NT2/D1 (cell line): ENCODE measurements at places on chromosomes 4 and X.

DNA sequence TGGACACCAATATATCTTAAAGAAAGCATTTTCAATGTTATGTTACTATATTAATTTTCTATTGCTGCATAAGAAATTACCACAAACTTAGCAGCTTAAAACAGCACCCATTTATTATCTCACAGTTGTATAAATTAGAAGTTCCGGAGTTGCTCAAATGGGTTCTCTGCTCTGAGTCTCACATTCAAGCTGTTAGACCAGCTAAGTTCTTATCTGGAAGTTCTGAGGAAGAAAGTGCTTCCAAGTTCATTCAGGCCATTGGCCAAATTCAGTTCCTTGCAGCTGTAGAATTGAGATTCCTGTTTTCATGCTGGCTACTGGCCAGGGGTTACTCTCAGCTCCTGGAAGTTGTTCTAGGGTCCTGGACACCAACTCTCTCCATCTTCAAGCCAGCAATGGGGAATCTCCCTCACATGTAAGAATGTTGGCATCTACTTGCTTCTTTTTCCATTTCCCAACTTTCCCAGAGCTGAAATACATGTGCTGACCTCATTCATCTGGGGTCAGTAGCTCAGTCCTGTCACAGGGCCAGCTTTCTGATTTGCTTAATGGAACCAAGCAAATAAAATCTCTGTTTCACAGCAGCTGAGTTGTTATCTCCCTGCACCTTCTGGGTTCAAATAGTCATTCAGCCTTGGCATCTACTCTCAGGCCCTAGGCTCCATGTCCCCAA lies 99.6 kb upstream of the INTU start:
- DNase-seq: no peak

DNA sequence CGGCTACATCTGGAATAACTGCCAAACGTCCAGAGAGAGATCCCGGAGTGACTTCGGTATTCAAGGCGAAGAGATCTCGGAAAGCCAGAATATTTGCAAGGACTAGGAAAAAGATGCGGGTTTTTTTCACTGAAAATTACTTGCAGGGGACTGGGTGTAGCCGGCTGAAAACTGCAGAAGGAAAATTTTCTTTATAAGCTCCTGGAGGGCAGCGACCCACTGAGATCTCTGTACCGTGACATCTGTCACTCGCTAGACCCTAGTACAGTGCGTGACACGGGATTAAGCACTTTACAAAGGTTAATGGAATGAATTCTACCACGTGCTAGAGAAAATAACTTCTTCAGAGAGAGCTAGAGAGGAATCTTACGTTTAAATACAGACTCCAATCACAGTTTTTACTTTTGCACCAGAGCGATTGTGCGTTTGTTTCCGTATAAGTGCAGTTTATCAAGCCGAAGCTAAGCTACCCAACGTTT lies 1.1 kb upstream of the LCORL start:
- DNase-seq: no peak

- no peak for DNase-seq
Observed at GRCh38 chr4:95599777-95600400, 51.1 kb upstream of the UNC5C start.

DNA sequence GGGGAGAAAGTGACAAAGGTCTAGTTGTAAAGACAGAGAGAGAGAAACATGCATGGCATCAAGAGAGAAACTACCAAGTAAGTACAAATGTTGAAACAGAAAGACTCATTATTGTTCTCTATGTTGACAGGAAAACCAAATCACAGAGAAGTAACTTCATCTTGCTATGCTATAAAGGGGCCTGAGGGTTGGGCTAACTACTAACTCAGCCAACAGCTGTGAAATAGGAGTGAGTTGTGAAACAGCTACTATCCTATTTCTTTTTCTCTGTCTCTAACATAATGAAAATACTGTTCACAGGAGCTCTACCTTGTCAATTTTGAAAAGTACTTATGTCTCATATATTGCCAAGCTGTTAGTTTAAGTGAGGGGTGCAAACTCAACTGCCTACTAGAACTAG lies 65.0 kb downstream of the MTMR8 start:
- DNase-seq: no peak

GRCh38 chr4:143186212-143186611 lies 1.5 kb downstream of the USP38 start:
- DNase-seq: no peak

DNA sequence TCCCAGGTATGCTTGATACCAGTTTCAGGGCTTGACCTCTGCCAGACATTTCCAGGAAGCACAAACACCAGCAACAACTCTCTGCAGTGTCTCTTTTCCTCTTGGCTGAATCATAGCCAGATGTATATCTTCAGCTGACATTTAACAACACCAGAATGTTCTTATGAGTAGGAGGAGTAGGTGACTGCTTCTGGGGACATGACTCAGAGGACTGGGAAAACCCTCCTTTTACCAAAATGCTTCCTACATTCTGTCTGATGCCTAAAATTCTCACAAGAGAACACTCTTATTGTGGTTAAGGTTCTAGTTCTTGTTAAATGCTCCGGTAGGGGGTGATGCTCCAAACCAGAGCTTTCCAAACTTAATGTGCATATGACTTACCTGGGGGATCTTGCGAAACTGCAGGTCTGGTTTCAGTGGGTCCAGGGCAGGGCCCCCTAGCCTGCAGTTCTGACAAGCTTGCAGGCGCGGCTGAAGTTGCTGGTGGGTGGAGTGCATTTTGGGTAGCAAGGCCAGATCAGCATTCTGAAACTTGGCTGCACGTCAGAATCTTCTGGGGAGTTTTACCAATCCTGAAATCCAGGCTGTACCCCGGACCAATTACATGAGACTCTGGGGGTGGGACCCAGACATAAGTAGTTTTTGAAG lies 329.3 kb upstream of the RPS6KA3 start:
- DNase-seq: no peak

DNA sequence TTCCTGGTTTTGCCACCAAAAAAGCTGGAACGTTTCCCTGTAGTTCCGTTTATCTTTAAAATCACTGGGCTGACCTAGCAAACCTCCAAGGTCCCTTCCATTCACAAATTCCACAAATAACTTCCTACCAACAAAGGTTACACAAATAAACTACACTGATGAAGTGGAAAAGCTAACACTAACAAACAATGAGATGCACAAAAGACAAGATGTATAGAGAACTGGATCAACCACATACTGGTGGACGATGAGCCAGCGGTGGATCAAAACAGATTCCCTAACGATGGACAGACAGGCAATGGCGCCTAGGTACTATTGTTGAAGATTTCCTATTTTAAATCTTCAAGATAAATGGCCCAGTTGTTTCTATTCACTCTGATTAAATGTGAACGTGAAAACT lies 15.5 kb downstream of the AFAP1 start:
- no peak for DNase-seq

- no peak for DNase-seq
Observed at GRCh38 chr4:68349279-68349648, 626 bp downstream of the YTHDC1 start.

DNA sequence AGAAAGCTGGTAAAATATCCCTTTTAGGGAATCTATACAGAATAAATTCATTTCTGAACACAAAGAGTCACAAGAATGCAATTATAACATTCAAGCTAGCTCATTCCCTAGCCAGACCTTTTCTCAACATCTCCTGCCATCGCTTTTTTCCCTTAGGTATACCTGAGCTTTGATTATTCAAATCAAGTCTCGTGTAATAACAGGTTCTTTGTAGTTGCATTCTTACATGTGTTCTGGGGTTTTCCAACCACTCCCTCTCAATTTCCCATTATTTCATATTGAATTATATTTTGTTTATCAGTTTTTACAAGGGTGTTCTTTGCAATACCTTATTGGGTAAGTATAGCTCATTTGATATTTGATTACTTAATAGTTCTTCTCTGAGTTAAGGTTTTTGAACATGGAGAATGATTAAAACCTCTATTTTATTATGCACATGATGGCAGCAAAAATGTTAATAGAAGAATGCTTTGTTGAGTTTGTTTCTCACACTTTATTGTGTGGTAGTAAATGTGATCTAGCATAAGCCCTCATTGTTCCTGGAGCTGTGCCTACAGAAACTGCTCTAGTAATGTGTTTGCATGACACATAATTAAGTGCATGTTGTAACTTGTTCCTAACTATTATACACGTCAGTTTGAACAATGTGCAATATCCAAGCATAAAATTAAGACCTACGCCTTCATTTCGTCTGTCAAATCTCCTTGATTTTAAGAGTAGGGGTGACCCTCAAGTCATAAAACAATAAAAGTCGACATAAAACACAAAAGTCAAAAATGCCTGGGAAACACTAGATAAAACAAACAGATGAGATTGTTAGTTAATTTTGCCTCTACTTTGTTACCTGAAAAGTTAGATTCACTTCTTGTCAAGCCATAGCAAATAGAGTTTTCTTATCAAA lies 124.0 kb upstream of the POF1B start:
- no peak for DNase-seq

DNA sequence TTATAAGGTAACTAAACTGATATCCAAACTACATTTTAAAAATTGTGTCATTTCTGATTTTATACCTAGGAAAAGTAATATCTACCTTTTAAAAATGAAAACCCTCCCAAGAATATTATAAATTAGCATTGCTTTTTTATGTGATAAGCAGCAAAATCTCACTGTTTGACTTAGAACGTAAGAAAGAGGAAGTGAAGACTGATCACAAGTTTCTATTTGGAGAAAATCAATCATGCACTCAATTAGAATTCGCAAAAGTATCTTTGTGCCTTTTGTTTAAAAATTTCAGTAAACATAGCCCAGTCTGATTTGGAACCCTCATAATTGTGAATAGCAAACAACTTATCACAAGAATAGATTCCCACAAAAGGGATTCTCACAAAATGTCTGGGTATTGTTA lies 142.7 kb downstream of the TENM3 start:
- no peak for DNase-seq

- DNase-seq: no peak
Observed at GRCh38 chr4:73734530-73735001, 5.8 kb upstream of the CXCL8 start.

GRCh38 chr4:168537086-168537485 lies 40.2 kb downstream of the PALLD start:
- DNase-seq: no peak

GRCh38 chr4:38670939-38671591 lies 7.1 kb downstream of the KLF3 start:
- no peak for DNase-seq

- DNase-seq: no peak
Observed at GRCh38 chr4:122118243-122118642, 33.9 kb upstream of the BLTP1 start.

GRCh38 chrX:50471390-50471789 lies 765 bp upstream of the DGKK start:
- DNase-seq: no peak

DNA sequence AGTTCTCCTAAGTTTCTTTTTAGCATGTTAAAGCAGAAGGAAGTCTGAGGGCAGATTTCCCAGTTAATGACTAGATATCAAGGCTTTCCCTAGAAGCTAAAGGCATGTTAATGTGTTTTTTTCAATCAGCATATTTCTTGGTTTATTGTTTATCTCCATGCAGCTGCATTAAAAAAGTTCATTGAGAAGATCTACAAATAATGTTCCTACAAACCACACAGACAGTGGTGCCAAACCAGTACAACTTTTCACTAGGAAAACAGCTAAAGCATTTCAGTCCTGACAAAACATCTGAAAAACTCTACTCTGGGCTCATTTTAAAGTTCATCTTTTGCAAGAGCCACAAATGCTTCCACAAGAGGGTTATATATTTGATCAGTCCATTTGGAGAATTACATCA lies 320.0 kb downstream of the ADGRL3 start:
- DNase-seq: no peak

DNA sequence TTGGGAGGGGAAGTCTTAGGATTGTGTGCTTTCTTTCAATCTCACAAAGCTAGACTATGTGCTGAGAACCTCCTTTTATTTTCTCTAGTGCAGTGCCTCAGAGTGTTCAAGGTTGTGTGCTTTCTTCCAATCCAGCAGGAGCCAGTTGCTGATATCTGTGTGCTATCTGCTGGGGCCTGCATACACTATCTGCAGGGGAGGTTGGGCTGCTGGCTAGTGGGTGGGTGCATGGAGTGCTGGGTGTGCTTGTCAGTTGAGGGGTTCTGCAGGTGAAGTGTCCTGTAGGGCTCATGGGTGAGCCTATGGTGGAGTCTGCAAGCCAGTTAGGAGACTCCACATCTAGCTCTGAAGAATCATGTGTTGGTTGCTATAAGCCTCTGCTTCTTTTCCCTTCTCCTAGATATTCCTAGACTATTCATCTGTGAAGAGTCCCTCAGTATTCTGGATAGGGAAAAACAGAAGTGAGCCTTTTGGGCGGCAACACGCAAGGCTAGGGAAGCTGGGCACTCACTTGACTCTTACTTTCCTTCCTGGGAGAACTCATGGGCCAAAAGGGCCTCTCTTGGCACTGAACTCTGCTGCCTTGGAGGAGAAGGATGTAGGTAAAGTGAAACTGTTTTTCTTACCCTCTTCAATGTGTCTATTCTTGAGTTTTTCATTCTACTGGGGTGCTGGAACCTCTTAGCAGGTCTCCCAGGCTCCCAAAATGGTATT lies 8.0 kb upstream of the CISD2 start:
- DNase-seq: no peak

- no peak for DNase-seq
Observed at GRCh38 chr4:6451309-6451708, 21.1 kb downstream of the PPP2R2C start.

DNA sequence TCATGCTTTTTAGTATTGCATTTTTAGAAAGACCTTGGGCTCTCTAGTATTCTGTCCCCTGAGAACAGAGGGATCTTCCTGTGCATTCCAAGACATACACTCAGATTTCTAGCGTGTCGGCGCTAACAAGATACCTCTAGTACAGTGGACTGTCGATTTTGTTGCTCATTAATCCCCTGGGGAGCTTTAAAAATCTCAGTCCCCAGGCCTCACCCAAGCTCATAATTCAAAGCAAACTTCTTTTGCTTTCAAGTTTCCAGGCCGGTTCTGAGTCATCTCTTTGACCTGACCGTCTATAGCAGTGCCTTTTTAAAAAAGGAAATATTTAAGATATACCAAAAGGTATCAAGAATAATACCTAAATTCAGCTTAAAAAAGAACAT lies 137.0 kb downstream of the AMMECR1 start:
- no peak for DNase-seq

- no peak for DNase-seq
Observed at GRCh38 chr4:732911-733630, 27.4 kb downstream of the PCGF3 start.

- no peak for DNase-seq
Observed at GRCh38 chrX:50871922-50872453, 38.5 kb upstream of the BMP15 start.

DNA sequence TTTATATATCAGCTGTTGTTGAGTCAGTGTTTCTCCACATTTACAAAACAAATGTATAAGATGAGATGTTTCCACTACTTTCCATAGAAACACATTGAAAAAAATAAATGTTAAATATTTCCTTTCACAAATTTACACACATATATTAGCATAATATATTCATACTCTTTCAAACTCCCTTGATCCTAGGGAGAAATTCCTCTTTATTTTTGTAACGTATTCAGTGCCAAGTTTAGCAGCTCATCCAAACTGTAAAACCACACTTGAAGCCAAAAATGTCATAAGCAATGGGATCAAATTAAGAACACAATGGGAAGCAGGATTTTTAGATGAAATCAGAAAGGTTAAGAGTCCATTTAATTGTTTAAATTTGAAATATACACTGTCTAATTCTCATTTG lies 381.1 kb upstream of the MAD2L1 start:
- DNase-seq: no peak
